Pulmonary artery endothelial cell (primary cell): ENCODE measurements at places on chromosomes 12 and 14. TPM values are rescaled to one million over a fixed set of nuclear protein-coding genes. Genes with fewer than 3 reads are reported as not detected.
A peak's percentile ranks its signal among the peaks of the same experiment; 100 is the strongest.

Gene KLRK1
- total RNA-seq: not detected in 2 replicates

Gene MIP
- total RNA-seq: 0.07 and 0.20 TPM in 2 replicates

Gene NOS1
- total RNA-seq: 0.04 and 0.07 TPM in 2 replicates

Gene ALDH1L2
- total RNA-seq: 2.5 and 2.9 TPM in 2 replicates

Gene SLC25A47
- 0.04 TPM in 1 of 2 replicates, not detected in the other for total RNA-seq

Gene DAZAP2
- 80.1 and 118 TPM in 2 replicates for total RNA-seq

Gene CCDC177
- total RNA-seq: not detected in 2 replicates

Gene C3AR1
- total RNA-seq: 0.26 and 0.28 TPM in 2 replicates

DNA sequence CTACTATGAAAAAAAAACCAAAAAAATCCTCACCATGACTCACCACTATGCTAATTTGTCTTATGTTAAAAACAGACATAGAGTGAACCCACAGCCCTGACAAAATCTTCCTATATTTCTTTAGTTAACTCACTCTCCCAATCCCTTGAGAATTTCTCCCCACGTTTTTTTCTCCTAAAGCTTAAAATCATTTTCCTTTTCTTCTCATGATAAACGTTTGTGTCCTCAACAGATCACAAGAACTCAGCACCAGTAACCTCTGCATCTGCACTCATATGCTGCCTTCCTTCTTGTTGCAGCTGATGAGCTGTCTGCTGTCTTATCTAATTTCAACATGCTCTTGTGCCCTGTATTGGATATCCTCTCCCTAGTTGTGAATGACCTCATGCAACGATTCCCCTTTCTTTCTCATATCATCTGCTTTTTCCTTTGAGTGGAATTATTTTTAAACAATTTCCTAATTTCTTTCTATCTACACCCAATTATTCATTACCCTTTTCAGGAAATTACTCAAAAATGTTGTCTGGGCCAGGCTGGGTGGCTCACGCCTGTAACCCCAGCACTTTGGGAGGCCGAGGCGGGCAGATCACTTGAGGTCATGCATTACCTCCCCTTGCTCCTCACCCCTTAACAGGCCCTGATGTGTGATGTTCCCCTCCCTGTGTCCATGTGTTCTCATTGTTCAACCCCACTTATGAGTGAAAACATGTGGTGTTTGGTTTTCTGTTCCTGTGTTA, 427.5 kb upstream of the MGAT4C start:
- DNase-seq: no peak

GRCh38 chr12:116714175-116714574, 23.7 kb downstream of the SPRING1 start:
- DNase-seq: no peak

DNA sequence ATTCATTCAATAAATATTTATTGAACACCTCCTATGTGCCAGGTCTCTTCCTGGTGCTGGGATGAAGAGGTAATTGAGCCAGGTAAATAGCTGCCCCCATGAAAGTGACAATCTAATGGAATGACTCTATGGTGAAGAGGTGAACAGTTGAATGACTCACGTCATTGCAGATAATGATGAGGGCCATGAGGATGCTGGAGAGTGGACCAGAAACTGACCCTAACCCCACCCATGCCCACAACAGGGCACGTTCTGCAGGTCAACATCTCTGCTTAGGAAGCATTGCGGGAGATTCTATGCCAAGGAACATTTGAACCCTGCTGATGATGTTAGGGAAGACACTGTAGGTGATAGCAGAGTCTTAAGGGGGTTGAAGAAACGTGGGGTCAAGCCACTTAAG, 788.9 kb upstream of the TBX3 start:
- DNase-seq: no peak

DNA sequence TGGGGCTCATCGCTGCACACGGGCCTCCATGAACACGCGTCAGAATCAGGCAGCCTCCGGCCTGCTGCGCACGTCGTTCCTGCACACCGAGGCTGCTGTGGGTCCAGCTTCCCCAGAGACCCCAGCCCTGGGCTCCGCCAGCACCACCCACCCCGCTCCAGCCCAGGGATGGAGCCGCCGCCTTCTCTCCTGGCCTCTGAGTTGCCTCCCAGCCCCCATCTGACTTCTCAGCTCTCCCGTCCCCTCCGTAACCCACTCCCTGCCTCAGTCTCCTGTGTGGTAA, 253.9 kb upstream of the SFSWAP start:
- no peak for DNase-seq

DNA sequence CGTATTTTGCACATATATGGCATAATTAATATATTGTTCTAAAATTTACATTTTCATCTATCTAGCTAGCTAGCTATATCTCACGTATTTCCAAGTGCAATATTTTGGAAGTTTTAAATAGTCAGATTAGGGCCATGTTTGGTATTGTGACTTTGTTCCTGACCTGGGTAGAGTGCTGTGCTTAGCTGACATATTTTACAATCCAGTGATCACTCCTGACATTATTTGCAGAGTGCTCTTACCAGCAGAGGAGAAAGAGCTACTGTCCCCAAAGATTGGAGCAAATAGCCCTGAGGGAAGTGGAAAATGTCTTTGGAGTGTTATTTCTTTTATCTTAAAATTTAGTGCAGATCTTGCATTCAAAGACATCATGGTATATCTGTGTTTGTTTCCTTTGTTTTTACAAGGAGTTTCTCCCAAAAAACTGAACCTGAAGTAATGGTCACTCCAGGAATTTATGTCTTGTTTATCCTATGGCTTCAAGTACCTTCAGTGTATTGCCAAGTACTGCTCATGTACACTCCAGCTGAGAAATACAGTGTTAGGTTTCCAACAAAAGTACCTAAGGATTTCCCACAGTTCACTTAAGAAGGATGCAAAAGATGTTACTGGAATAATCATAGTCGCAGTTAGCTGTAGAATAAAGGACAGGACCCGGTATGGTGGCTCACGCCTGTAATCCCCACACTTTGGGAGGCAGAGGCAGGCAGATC, 49.4 kb upstream of the PSMA6 start:
- no peak for DNase-seq

GRCh38 chr14:25150934-25151790, 101.2 kb upstream of the STXBP6 start:
- DNase-seq: no peak

- peak; percentile 22 for DNase-seq
Observed at GRCh38 chr14:22386924-22387775, 201.9 kb downstream of the DAD1 start.

- DNase-seq: no peak
Observed at GRCh38 chr14:42123526-42123925, 516.9 kb downstream of the LRFN5 start.

DNA sequence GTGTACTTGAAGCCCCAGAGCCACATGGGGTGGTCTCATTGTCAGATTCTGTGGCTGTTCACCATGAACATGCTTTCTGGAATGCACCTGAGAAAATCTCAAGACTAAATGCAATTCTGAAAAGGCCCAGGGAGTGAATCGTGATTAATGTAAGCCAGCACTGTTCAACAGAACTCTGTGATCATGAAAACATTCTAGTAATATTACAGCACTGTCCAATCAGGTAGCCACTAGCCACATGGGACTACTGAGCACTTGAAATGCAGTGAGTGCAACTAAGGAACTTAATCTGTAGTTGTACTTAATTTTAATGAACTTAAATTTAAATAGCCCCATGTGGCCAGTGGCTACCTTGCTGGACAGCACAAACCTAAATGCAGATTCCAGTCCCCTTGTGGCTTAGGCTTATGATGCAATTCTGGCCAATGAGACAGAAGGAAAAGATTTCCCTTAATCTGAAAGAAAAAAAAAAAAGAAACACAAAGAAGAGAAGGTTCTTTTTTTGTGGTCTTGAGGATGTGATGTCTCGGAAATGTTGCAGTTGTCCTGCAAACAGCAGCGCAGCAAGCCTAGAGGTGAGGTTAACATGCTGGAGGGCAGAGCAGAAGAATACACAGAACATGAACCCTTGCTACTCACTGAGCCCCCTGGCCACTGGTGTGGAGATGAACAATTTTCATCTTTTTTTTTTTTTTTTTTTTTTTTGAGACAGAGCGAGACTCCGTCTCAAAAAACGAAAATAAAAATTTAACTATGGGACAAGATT, 48.2 kb downstream of the SPPL3 start:
- no peak for DNase-seq

- DNase-seq: no peak
Observed at GRCh38 chr14:33347796-33348195, 409.1 kb downstream of the NPAS3 start.

DNA sequence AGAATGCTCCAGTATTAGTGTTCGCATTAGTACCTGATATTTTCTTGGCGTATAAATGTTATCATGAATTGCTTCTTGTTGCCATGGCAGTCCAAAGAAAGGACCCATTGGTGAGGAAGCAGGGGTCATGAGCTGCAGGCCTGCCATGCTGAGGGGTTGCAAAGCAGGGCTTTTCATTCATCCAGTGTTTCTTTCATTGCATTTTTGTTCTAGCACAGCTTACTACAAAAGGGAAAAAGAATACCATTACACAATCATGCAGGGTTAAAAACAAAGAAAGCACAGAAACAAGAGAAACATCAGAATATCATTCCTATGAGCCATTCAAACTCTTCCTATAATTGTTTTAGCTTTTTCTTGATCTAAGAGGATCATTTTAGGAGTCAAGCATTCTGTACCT, 24.0 kb downstream of the DICER1 start:
- no peak for DNase-seq

GRCh38 chr12:30067146-30067545, 283.4 kb upstream of the TMTC1 start:
- no peak for DNase-seq

GRCh38 chr14:21575661-21576060, 4.2 kb downstream of the OR10G3 start:
- DNase-seq: no peak

DNA sequence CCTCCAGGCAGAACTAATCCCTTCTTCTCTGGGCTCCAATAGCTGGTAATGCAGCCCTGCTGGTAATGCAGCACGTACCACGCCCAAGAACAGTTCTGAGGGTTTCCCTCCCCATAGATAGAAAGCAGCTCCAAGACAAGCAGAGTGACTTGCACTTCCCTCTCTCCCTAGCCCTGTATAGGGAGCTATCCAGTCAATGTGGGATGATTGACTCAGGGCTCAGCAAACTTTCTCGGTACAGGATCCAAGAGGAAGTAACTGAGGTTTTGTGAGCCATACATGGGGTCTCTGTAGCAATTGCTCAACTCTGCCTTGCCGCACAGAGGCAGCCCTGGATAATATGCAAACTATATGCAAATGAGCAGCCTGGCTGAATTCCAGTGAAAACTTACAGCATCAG, 15.5 kb upstream of the FKBP4 start:
- no peak for DNase-seq

DNA sequence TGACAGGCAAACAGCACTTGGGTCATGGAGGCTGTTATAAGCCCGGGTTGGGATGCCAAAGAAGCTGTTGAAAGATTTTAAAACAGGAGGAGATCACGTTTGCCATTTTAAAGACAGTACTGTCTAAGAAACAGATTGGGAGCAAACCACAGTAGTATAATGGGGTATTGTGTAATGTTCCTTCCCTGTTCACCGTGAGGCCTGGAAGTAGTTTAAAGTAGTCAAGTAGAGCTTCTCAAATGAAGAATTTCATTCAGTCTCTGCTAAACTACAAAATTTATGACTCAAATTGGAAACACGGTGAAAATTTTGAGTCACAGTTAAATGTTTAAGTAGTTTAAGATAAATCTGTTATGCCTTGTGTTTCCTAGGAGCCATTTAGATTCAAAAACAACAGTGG, 35.8 kb downstream of the ATP2A2 start:
- DNase-seq: no peak

DNA sequence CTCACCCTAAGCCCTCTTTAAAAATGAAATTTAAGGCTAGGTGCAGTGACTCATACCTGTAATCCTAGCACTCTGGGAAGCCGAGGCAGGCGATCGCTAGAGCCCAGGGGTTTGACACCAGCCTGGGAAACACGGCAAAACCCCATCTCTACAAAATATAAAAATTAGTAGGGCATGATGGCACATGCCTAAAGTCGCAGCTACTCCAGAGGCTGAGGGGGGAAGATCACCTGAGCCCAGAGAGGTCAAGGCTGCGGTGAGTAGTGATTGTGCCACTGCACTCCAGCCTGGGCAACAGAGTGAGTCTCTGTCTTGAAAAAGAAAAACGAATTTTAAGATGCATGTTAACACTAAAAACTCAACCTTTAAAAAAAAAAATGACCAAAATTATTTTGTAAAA, 12.7 kb downstream of the GNPNAT1 start:
- no peak for DNase-seq

GRCh38 chr14:68908803-68909202, 70.3 kb downstream of the ACTN1 start:
- no peak for DNase-seq

GRCh38 chr14:60893911-60894310, 87.0 kb downstream of the TRMT5 start:
- DNase-seq: no peak

GRCh38 chr12:50198829-50199228, 31.7 kb upstream of the CERS5 start:
- no peak for DNase-seq

DNA sequence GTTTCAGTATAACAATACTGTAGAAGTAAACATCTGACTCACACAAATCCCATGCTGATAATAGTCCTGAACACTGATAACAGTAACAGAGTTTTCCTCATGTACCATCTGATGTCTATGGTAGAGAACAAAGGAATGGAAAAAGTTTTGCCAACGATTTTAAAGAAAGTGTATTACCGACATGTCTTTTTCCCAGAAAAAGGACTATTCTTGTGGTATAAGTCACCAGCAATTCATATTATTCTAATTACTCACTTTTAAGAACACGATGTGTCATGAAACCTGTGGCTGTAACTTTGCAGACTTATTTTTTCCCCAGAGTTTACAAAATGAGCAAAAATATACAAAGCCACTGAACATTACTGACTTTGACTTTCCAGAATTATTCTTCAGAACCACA, 40.1 kb upstream of the DCN start:
- no peak for DNase-seq

DNA sequence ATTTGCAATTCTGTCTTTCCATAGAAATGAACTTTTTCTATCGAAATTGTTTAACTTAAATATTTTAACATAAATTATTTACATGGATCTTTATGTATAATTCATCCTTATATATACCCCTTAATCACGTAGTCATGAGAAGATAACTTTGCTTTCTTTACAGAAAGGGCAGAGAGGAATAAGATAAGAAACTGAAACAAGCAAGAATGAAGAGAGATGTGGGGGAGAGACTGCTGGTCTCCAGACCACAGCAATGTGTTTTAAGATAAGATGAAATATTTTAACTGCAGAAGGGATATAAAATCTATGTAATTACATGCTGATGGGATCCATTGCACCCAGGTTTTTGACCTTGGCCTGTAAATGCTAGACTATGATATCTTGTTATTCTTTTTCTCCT, 34.7 kb upstream of the DNM1L start:
- no peak for DNase-seq

DNA sequence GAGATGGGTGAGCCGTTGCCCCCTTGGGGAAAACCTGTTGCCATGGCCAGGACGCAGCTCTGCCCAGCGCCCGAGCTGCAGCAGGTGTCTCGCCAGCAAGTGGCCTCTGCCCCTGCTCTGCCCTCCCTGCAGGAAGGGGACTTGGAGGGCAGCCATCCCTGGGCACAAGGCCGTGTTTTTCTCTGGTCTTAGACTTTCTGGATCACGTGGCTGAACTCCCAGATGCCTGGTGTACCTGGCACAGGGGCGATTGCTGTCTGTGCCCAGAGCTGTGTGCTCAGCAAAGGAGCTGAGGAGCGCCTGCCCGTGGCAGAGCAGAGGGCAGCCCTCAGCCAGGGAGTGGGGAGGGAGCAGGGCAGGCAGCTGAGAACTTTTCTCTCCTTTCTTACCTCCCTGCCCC, 38.0 kb downstream of the TMEM63C start:
- no peak for DNase-seq
